Skin of body (tissue), 3 donors: ENCODE measurements at places on chromosomes 2 and 18. TPM values are rescaled to one million over a fixed set of nuclear protein-coding genes. Genes with fewer than 3 reads are reported as not detected.

Gene IL1RL1
- 8.7 TPM for total RNA-seq

Gene PFN4
- total RNA-seq, result 0.49 TPM

Gene RNPEPL1
- 12.0 TPM for total RNA-seq

Gene C2orf15
- total RNA-seq, result 1.4 TPM

Gene HOXD3
- 9.7 TPM for total RNA-seq

Gene CRYGC
- total RNA-seq, result not detected

Gene PID1
- total RNA-seq, result 17.5 TPM

Gene LINC00305
- total RNA-seq, result not detected

Gene SPOPL
- total RNA-seq, result 26.1 TPM

Gene BCL2
- 32.2 TPM for total RNA-seq

Gene DTYMK
- 13.8 TPM for total RNA-seq

Gene RGPD3
- 0.30 TPM for total RNA-seq

Gene PARD6G
- 12.5 TPM for total RNA-seq

Gene COL4A4
- 0.30 TPM for total RNA-seq

Gene ONECUT2
- total RNA-seq, result 0.10 TPM

Gene PIK3C3
- 38.3 TPM for total RNA-seq

Gene PLCD4
- total RNA-seq, result 2.8 TPM

Gene LCT
- under 0.01 TPM for total RNA-seq

Gene GBX2
- not detected for total RNA-seq

Gene BOLL
- total RNA-seq, result 0.10 TPM

Gene TMEM200C
- total RNA-seq, result 0.49 TPM

Gene ST8SIA3
- total RNA-seq, result not detected

Gene SLC16A14
- total RNA-seq, result 8.2 TPM

Gene DPP10
- 1.1 TPM for total RNA-seq

Gene CTAGE1
- total RNA-seq, result not detected

Gene RASGRP3
- 22.2 TPM for total RNA-seq

Gene FBXO41
- 0.79 TPM for total RNA-seq

Gene CCDC148
- 1.2 TPM for total RNA-seq

Gene CENPA
- 4.1 TPM for total RNA-seq

Gene CDH19
- 4.5 TPM for total RNA-seq

Gene CPO
- total RNA-seq, result 0.89 TPM
